ENCODE measurements at places on chromosomes 2 and 18.
A peak's percentile ranks its signal among the peaks of the same experiment; 100 is the strongest.

GRCh38 chr2:165815299-165816141 is 21.5 kb upstream of the GALNT3 start:
- DNase-seq, result no peak

DNA sequence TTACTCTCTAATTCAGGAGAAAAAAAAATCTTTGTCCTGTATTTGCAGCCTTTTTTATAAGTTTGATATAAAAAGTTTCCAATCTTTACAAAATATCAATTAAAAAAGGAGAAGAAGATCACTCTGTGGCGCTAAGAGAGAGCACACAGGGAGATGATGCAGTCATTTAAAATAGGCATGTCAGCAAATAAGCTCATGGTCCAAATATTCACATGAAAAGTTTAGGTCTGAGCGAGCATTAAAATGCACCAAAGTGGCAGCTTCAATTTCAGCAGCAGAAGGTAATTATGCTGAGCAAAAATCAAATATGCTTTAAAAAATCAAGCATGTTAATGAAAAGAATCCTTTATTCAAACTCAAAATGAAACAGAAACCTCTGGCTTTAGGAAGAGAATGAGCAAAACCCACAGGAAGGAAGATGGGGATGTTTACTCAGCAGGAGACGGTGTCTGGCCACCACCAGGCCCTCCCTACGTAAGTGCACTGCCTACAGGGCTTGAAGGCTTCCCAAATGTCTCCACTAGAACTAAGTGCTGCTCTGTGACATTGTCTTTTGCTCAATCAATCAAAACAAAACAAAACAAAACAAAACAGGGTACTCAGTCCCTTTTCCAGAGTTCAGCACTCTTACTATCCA is 120.4 kb downstream of the L3MBTL4 start:
- DNase-seq, result no peak

DNA sequence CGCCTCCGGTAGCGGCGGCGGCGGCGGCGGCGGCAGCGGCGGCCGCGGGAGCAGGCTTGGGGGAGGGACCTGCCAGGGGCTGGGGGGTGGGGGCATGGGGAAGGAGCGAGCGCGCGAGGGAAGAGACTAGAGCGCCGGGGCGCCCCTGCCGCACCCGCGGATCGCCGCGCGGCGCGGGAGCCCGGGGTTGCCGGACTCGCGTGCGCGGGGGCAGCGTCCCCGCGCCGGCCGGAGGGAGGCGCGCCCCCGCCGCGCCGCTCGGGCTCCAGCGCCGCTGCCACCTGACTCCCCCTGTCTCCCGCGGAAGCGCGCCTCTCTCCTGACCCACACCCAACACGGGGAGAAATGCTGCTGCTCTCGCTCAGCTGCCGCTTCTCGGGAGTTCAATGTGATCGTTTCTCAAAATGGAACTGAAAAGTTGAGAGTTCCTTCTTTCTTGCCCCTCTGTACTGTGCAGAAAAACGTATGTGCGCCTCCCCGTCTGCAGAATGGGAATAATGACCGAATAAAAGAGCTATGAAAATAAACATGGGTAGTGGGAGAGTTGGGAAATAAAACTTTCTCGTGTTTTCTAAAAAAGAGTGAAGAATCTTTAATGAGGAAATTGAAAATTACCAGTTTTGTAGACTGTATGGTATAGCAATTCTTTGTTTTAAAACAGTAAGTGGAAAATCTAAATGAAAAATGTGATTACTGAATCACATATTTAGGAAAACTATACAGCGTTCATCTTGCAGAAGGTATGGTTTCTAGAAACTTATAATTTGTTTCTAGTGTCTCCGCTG is 455 bp upstream of the TLK1 start:
- DNase-seq, result peak; percentile 83

GRCh38 chr2:235679471-235679870 is 185.6 kb downstream of the AGAP1 start:
- DNase-seq, result no peak

DNA sequence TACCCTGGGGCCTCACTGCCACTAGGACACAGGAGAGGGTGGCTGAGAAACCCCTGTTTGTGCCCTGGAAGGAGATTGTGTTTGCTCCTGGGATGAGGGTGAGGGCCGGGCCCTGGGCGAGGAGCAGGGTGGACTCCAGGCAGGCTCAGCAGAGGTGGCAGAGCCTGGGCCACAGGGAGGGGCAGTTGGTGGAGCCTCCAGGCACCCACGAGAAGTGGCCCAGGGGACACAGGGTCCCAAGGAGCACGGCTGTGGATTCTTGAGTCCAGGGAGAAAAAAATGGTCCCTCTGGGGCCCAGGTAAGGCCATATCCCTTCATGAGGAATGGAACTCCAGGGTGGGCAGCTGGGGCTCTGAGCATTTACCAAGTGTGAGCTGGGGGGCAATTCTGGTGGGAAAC is 8.3 kb downstream of the MAB21L4 start:
- no peak for DNase-seq

- no peak for DNase-seq
These were observed 60.5 kb downstream of the INSIG2 start for GRCh38 chr2:118148809-118149208.

DNA sequence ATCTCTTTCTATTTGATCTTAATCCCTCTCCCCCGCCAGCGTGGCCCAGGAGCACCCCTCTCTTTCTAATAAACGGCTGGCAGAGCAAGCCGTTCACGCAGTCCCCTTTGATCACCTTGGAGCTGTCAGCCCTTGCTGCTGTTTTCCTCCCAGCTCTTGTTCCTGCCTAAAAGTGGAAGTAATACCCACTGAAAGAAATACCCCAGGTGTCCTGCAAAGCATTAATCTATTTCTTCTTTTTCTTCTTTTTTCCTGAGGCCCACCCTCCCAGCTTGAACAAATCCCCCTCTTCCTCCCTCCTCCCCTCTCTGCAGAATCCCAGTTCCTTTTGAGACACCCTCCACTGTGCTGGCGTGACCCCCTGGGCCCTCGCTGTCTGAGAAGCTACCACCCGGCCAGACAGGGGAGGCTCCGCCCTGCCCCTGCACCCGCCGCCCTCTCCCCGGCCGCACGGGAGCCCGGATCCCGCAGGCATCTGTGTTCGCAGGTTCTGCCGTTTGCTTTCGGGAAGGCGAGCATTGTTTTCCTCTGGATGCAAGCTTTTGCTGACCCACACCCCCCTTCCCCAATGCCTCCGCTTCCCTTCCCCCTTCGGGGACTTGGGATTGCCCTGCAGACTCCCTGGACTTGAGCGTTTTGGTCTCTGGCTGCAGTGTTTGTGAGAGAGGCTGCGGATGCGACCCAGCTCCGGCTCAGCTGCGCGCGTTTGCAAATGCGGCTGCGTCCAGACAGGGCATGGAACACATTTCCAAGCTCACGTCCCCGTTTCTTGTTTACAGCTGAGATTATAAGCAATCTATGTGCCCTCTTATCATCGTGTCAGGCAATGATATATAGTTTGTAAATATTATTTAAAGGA is 631.5 kb downstream of the NYAP2 start:
- peak; percentile 17 for DNase-seq

DNA sequence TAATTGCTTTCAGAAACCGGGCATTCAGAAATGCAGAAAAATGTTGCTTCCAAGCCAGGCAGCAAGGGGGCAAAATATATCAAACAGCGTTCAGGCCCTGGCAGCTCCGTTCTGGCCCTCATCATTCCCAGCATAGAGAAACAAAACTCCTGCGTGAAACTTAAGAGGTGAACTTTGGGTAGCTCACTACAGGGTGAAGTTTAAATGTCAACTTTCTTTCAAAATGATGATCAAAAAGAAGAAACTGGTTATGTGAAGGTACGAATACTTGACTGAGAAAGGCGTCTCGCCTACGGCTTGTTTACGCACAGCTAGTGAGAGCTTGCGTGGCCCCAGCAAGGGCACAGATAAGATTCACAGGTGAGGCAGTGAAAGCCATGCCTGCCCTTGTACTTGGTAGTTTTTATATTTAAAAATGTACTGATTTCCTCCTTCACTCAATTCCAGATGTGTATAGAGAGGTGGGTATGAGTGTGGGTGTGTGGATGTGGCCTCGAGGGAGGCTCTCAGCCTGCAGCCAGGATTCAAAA is 127.5 kb downstream of the NFATC1 start:
- DNase-seq, result no peak

DNA sequence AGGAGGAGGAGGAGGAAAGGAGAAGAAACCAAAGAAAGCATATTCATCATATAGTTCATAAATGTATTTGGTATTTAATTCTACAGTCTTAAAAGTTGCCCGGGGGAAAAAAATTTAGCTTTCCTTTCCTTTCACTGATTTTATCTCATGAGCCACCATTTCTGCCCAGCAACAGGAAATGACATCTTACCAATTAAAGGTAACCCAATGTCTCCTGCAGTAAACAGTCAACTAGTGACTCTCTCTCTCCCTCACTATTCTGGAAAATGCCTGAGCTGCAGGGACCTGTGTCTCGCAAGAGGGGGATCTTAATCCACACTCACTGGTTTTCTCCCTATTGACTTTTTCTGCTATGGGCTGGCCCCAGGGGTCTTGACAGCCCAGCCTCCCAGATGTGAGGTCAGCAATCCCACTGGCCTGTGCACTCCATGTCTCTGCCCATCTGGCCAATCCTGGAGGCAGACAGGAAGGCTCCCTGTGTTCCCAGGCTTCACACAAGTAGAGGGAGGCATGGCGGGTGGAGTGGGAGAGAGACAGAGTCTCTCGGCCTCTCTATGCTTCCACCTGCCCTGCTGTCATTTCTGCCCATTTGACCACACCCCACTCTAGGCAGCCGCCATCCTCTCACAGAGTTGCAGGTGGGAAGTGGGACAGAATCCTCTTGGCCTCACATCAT is 85.4 kb upstream of the CABLES1 start:
- no peak for DNase-seq

- DNase-seq, result no peak
These were observed 228.9 kb upstream of the SPOPL start for GRCh38 chr2:138272524-138273195.

Data from transverse colon (tissue), 4 donors.